PC-9 (cell line): ENCODE measurements at places on chromosomes 12 and 14. TPM values are rescaled to one million over a fixed set of nuclear protein-coding genes. Genes with fewer than 3 reads are reported as not detected.
A peak's percentile ranks its signal among the peaks of the same experiment; 100 is the strongest.

- no peak for DNase-seq
These were observed 11.1 kb downstream of the OLR1 start for GRCh38 chr12:10160617-10161385.

DNA sequence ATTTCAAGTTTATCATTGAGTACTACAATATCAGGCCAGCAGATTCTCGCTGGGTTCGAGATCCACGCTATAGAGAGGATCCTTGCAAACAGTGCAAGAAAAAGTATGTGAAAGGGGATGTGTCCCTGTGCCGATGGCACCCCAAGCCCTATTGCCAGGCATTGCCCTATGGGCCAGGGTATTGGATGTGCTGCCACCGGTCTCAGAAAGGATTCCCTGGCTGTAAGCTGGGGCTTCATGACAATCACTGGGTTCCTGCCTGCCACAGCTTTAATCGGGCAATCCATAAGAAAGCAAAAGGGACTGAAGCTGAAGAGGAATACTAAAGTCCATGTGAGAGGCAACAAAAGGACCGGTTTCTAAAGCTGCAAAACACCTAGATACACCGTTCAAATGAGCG is 59.4 kb downstream of the ATG14 start:
- DNase-seq: no peak

GRCh38 chr12:30043151-30043847 is 259.6 kb upstream of the TMTC1 start:
- DNase-seq: no peak

DNA sequence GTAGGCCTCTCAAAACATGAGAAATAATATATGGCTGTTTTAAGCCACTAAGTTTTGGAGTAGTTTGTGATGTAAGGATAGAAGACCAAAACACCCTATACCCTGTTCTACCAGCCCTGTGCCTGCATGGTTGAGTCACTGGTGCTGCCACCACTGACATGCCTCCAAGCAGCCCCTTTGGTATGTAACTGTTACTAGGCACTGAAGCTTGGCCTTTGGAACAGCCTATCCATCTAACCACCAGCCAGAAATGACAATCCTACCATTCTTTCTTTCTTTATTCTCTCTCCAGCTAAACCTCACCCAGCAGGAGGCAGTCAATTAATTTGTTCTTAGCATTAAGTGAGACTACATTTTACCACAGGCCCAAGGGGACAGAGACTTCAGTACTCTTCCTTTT is 240.3 kb downstream of the MSRB3 start:
- DNase-seq: no peak

GRCh38 chr14:70753518-70753953 is 55.8 kb downstream of the MAP3K9 start:
- DNase-seq: no peak

GRCh38 chr14:73381380-73382013 is 76.8 kb downstream of the NUMB start:
- no peak for DNase-seq

- DNase-seq: no peak
These were observed 228.4 kb upstream of the FLRT2 start for GRCh38 chr14:85301506-85301905.

GRCh38 chr14:81716953-81717352 is 183.3 kb upstream of the SEL1L start:
- DNase-seq: no peak

DNA sequence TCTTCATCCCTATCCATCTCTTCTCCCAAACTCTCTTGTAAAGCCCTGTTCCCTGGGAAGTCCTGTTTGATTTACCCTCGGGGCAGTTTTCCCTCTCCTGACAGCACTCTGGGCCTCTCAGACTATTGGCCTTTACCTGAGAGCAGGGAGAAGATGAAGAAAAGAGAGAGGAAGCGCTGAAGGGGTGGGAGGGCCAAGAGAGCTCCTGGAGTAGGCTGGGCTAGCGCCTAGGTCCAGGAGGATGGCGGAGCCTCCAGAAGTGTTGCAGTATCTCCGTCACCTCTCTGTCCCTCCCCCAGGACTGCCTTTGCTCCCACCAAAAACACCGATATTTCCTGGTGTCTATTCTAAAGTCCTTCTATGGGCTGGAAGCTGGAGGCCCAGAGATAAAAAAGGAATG is 5.7 kb upstream of the IGFBP6 start:
- DNase-seq: no peak

DNA sequence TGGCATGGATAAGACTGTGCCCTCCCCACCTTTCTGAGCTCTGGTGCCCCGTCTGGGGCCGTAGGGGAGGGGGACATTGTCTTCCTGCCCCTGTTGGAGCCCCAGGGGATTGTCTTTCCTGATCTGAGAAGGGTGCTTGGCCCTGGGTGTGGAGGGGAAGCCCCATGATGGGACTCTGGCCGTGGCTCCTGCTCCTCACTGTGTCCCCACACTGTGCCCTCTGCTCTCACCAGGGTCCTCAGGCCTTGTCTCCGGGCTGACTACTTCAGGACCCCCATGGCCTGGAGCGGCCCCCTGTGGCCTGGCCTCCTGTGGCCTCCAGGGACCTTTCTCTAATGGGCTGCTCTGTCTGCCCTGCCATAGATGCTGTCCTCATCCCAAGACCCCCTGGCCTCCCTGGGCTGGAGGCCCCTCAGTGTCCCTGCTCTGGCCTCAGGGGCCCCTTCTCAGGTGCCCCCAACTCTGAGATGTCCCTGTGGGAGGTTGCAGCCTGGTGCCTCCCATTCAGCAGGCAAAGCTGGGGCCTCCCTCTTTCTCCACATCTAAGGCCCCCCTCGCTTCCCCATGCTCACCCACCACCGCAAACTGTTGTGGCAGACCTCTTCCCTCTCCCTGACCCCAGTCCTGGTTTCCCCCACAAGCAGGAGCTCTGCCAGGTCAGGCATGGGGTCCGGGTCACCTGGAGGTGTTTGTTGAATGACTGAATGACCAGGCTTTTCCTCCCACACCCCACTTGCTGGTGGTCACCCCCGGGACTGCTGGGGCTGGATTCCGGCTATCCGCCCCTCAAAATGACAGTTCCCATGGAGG is 4.0 kb downstream of the KIF26A start:
- DNase-seq: no peak

DNA sequence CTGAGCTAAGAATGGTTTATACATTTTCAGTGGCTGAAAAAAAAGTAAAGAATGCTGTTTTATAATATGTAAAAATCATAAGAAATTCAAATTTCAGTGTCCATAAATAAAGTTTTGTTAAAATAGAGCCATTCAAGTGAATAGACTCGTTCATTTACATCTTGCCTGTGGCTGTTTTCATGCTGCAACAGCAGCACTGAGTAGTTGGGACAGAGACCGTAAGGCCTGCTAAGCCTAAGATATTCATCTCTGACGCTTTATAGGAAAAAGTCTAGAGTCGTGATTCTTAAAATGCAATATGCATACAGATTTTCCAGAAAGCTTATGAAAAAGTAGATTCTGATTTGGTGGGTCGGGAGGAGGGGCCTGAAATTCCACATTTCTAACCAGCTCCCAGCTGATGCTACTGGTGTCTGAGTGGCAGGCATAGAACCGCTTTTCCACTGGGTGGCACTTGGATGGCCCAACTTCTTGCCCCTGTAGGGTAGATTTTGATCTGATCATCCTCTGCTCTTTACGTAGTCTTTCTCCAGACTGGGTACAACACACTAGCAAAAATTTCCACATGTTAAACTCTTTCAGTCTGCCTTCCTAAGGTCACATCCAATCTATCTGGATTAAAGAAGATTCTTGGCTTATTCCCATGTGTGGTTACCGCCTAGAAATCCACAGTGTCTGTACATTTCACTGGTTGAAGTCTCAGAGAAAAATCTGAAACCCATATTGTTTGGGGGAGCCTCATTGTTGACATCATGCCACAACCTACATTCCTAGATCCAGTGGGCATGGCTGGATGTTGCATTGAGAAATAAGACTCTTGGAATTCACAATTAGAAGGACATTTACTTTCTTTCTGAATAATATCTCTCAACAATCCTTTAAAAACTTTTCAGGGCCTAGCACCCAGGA is 151.2 kb downstream of the C12orf75 start:
- no peak for DNase-seq

GRCh38 chr12:42217656-42218055 is 20.4 kb downstream of the YAF2 start:
- DNase-seq: peak; percentile 40

- DNase-seq: no peak
These were observed 3.0 kb downstream of the LUM start for GRCh38 chr12:91108196-91108755.

- DNase-seq: no peak
These were observed 351.6 kb upstream of the TBX3 start for GRCh38 chr12:115035535-115036107.

DNA sequence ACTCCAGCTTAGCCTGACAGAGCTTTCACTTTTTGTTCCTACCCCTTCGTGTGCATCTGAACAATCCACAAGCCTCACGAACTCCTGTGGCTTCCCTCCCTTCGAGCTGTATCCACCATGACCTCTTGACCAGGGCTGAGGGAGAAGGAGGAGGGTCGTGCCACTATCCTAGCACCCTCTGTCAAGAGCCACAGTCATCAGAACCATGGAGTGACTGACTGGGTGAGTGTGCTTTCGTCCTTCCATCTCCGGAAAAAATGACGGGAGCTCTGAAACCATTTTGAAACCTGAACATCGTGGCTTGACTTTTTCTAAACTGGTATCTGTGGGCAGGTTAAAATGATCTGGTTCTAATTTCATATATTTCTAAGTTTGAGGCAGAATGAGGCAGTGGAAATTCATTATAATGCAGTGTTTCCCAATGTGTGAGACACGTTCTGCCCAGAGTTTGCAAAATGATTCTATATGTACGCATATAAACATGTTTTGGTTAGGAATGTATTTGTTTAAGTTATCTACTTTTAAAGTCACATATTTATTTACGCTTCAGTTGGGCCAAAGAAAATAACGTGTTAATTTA is 27.0 kb downstream of the IL26 start:
- no peak for DNase-seq

- no peak for DNase-seq
These were observed 646 bp downstream of the ST8SIA1 start for GRCh38 chr12:22333713-22334409.

GRCh38 chr14:51441001-51441400 is 201.0 kb downstream of the TMX1 start:
- DNase-seq: no peak

GRCh38 chr12:3119756-3120601 is 42.8 kb downstream of the TSPAN9 start:
- no peak for DNase-seq

DNA sequence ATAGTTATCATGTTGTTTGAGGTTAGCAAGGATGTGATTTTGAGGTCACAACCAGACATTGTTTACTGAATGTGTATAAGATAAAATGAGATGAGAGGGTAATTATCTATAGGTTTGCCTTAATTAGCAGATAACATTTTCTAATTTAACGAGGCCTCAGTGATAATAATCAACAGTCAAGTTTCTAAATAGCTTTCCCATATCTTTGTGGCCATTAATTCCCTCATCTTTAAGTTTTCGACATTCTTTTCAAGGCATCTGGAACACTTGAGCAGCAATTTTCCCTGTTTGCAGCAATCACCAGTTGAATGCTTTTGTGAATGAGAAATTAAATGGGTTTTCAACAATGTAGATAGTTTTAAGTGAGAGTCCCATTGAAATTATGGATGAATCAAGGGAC is 304.1 kb downstream of the SYT1 start:
- DNase-seq: no peak

The COL2A1 gene
- total RNA-seq: not detected in 2 replicates

The SDSL gene
- total RNA-seq: 14.2 and 26.6 TPM in 2 replicates

The ZDHHC17 gene
- 24.7 and 25.5 TPM in 2 replicates for total RNA-seq

The VPS29 gene
- total RNA-seq: 78.3 and 114 TPM in 2 replicates

The KLRG1 gene
- 0.90 and 1.8 TPM in 2 replicates for total RNA-seq

The DPF3 gene
- total RNA-seq: not detected in 2 replicates

The GPR162 gene
- total RNA-seq: 2.4 and 3.8 TPM in 2 replicates

The TMX1 gene
- total RNA-seq: 35.3 and 36.2 TPM in 2 replicates
